ENCODE measurements at places on chromosomes 3 and 15.

GRCh38 chr15:69035205-69035917, 20.9 kb downstream of the NOX5 start:
- DNase-seq = peak; percentile 82

GRCh38 chr3:53616321-53616720, 121.9 kb downstream of the CACNA1D start:
- DNase-seq = peak; percentile 33

DNA sequence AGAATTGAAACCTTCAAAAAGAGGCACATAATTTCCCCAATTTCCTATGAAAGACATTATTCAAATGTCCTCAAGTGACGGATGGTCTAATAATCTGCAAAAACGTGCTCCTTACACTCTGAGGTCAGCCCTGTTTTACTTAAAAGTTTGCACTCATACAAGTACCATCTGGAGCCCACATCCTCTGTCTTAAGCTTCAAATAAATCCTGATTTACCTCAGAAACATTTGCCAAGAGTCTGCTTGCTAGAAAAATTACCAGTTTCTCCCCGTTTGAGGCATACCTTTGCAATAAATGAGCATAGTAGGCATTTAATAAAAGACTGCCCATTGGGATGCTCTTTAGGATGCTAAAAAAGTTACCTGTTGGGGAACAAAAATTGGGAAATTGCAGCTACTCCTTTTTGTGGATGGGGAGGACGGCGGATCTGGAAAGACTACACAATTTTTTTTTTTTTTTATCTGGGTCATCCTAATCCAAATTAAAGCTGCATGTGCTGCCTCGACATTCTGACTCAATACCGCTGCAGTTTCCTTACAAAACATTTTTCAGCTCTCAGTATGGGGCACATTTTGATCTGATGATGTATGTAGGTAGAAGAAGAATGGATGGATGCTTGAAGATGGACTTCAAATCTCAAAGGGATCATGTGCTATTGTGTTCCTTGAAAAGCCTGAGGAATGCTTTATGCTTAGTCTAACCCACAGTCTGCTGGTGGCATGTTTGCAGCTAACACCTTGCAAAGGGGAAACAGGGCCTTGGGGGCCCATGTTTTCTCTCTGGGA, 233.7 kb upstream of the ADAMTS9 start:
- no peak for DNase-seq

DNA sequence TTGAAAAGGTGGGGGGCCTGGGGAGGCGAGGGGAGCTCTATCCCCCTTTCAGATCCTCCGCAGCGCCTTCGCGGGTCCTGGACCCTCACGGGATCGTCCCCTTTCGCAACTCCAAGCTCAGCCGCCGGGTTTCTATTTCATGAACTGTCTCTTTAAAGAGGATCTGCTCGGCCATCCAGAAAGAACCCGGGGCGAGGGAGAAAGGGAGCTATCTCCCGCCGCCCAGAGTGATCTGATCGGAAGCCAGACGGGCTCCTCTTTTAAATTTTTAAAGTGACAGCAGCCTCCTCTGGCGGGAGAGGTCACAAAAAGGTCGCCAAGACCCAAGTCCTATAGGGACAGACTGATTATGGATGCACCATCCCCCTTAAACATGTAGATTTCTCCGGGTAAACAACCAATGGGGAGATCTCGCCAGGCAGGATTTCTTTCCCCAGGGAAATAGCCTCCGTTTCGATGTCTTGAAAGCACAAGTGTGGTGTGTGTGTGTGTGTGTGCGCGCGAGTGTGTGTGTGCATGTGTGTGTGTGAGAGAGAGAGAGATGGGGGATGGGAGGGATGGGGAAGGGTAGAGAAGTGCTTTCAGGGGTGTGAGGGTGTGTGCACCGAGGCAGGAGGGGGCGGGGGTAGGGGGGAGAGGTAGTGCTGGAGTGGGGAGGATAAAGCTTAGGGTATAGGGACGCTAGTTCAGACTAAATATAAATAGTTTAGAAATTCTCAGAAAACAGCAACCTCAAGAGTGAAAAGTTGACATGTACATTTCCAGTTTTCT, 516.1 kb downstream of the MECOM start:
- peak; percentile 89 for DNase-seq

DNA sequence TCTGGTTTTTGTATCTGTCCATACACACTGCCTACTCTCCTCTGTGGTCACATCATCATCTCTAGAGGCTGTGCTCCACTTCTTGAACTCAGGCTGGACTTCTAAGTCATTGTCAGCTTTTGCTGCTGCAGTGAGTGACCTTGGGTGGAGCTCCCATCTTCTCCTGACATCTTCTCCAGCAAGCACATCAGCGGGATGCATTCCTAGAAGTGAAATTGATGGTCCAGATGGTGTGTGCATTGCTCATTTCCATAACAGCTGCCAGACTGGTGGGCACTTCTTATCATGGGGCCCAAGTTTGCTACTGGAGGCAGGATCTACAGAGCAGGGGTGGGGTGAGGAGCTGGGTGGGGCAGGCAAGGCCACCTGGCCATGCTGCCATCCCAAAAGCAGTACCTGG, 109.9 kb downstream of the DNAJB8 start:
- no peak for DNase-seq

DNA sequence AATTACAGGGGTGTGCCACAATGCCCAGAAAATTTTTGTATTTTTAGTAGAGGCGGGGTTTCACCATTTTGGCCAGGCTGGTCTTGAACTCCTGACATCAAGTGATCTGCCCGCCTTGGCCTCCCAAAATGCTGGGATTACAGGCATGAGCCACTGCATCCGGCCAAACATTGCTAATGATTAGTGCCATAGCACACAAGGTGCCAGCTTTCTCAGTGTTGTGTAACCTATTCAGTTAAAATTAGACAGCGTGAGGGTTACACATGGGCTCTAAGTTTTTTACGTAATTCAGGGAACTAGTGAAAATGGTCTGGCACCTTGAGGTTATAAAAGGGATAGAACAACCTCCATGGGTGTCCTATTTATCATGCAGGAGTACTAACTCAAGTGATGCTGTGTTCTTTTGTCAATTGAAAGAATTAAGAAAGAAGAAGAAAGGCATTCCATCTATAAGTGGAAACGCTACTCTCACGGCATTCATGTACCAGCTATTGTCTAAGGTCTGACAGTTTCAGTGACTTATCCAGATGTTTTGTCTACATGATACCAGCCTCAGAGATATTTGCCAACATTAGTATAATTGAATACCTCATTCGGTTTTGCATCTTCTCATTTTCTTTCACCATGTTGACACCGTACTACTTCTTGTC, 84.7 kb downstream of the EOMES start:
- no peak for DNase-seq

GRCh38 chr15:93861956-93862741, 369.2 kb upstream of the MCTP2 start:
- DNase-seq = no peak

DNA sequence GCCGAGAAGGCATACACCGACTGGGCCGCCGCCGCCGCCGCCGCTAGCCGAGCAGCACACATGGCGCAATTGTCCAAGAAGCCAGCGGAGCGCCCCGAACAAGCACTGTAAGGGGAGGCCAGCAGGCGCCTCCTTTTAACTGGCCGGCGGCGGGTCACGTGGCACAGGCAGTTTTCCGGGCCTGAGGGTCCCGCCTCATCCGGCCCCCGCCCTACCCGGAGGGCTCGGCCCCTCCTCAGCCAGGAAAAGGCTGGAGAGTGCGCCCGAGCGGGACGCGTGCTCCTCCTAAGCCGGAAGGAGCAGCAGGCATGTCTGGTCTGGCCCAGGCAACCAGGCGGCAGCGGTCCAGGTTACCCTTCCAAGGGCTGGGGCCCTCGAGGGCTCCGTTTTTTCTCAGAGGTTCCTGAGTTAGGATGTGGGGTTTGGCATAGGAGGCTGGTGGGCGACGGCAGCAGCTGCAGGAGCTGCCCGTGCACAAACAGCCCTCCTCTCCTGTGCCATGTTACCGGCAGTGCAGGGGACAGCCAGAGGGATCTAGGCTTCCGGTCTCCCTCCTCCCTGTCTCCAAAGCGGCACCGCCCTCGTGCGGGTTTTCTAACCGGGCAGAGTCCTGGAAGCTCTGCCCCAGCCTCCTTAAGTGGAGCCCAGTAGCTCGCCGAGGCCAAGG, at the start of gene GPX1:
Gene GPX1 (minus strand): TSS at position 137 of the 667 bp plus-strand sequence. CDS start 75 bp downstream, at position 62.
- peak; percentile 97 for DNase-seq

DNA sequence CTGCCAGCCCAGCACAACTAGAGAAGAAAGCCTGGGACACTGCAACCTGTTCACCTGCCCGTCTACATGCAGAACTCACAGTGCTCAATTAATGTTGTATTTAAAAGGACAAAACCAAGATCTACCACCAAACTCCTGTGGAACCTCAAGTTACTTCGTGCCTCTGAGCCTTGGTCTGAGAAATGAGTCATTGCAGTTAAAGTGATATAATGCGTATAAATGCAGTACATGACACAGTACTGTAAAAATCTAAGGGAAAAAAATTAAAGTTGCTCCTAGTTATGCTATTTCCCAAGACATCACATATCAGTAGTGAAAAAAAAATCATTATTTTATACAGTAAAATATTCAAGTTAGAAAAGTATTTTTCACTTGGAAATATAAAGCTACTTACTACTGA, 138.9 kb downstream of the ZIC4 start:
- DNase-seq = no peak

DNA sequence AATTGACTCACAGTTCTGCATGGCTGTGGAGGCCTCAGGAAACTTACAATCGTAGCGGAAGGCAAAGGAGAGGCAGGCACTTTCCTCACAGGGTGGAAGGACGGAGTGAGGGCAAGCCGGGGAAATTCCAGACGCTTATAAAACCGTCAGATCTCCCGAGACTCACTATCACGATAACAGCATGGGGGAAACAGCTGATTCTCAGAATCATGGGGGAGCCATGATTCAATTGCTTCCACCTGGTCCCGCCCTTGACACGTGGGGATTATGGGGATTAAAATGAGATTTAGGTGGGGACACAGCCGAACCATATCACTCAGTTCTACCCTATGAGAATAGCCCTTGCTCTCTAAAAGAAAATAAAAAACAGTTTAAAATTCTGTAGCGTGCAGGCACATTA, 13.4 kb upstream of the SYNPR start:
- DNase-seq = no peak

DNA sequence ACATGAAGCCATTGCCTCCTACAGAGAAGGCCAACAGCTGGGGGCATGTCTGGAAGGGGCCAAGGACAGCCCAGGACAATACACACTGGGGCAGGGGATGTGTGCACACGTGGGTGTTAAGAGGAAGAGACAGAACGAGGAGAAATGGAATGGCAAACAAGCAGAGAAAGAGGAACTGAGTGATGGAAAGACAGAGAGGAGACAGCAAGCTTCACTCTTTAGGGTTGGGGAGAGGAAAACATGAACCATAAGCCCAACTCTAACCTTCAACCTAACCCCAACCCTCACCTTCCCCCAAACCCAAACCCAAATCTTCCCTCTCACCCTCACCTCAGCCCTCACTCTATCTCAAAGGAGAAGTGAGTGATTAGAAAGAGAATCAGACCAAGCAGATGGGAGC, 11.9 kb upstream of the PARL start:
- no peak for DNase-seq

- DNase-seq = no peak
These were observed 108.6 kb downstream of the RPLP1 start for GRCh38 chr15:69561071-69561784.

DNA sequence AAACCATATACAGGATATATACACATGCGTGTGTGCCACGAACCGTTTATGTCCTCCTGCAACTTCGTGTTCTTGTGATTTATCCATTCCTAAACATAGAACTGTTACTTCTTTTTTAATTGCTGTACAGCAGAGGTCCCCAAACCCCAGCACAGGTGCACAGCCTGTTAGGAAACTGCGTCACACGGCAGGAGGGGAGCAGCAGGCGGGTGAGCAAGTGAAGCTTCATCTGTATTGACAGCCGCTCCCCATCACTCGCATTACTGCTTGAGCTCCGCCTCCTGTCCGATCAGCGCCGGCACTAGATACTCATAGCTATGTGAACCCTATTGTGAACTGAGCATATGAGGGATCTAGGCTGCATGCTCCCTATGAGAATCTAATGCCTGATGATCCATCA, 34.9 kb upstream of the NRROS start:
- DNase-seq = no peak

Measured in kidney (tissue), 22 donors.